ENCODE measurements at places on chromosomes 1 and 21.

DNA sequence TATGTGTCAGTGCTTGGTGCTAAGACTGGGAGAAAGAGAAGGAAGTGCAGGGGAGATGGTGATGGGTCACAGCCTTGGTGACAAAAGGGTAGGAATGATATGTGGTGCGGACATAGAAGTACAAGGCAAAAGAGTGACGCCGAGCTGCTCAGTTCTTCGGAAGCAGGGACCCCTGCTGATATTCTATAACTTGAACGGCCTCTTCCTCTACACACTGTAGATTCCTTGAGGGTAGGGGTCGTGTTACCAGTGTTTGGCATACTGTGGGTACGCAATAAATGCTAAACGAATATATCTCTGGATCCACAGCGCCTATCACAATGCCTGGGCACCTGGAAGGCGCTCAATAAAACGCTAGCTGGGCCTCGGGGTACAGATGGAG lies 488 bp downstream of the DBT start:
- DNase-seq = peak; percentile 7

- DNase-seq = no peak
Observed at GRCh38 chr1:42370876-42371549, 9.6 kb upstream of the RIMKLA start.

DNA sequence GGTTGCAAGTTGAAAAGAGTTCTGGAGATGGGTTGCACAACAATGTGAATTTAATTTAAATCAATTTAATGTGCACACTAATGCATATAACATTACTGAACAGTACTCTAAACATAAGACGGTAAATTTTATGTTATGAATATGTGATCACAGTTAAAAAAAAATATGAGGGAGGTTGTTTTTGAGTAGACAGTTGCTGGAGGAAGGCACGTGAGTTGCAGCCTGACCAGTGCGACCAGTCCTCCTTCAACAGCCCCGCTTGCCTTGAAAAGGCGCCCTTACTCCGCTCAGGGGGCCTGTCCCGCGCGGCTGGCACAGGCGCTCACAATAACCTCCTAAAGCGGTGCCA lies 322 bp upstream of the OLIG1 start:
- no peak for DNase-seq

DNA sequence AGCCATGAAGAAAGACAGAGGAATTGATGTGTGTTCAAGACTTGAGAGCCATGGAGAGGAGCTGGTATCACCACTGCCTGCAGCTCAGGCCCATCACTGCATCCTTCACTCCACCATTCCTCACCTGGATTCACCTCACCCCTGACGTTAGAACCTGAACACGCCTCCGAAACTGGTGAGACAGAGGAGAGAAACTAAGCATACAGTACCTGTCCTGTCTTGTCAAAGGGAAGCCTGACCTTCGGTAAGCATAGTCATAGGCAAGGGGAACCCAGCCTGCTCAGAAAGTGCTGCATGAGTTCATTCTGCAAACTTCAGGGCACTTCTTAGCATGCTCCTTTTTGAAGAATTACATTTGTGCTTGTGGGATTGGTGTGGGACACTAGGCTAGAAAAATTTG lies 425.8 kb downstream of the DSCAM start:
- no peak for DNase-seq

DNA sequence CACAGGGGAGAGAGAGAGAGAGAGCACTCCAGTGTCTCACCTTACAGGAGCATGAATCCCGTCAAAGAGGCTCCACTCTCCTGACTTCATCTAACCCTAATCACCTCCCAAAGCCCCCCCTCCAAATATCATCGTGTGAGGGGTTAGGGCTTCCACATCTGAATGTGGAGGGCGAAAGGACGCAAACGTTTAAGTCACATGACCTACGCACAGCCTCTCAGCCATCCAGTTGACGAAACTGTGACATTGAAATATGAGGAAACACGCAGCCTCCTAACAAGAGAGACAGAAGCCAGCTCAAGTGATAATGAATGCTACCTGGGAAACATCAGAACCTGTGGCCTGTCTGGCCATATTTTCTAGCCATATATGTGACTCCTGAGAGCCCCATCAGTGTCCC lies 63.7 kb downstream of the MATN1 start:
- DNase-seq = no peak

- no peak for DNase-seq
Observed at GRCh38 chr1:66326867-66327266, 207.1 kb upstream of the SGIP1 start.

DNA sequence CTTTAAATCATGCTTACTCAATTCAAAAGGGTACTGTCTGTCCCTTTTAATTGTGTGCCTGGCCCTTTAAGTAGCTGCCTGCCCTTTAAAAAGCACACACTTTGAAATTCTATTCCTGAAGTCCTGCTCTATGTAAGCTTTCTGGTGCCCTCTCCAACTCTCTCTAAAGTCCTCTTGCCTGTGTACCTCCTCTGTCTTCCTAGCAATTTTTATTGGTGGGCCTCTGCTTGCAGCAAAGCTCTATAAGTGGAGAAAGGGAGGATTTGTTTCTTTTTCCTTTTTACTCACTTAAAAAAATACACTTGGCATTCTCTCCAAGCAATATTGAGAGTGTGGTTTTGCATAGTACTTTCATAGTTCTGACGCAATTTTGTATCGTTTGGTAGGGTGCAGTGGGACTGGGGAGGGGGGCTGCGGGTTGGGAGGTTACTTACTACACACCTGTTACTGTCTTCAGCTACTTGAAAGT lies 135.4 kb downstream of the LMO4 start:
- no peak for DNase-seq

DNA sequence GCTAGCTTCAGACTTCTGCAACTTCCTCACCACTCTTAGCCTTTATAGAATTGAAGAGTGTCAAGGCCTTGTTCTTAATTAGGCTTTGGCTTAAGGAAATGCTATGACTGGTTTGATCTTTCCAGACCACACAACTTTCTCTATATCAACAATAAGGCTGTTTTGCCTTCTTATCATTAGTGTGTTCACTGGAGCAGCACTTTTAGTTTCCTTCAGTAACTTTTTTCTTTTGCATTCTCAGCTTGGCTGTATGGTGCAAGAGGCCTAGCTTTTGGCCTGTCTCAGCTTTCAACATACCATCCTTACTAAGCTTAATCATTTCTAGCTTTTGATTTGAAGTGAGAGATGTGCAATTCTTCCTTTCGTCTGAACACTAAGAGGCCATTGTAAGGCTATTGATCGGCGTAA lies 8.6 kb downstream of the PRKACB start:
- DNase-seq = no peak

DNA sequence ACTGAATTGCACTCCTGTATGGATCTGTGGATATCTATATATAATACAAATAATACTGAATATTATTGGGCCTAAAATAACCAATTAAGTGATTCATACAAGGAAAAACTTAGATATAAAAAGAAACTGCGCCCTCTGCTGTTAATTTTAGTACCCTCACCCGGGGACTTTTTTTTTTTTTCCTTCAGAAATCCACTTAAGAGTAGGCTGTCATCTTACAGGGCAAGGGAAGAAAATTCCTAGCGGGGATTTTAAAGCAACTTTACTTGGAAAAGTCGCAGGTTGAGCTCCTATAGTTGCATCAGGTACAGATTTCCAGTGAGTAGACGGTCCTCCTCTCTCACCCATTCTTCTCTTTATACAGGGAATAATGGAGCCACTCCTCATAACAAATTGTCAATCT lies 1.3 kb downstream of the NTNG1 start:
- peak; percentile 58 for DNase-seq

GRCh38 chr21:25508364-25508763 lies 98.9 kb downstream of the MRPL39 start:
- no peak for DNase-seq

GRCh38 chr21:39018730-39019129 lies 164.5 kb downstream of the PSMG1 start:
- no peak for DNase-seq

DNA sequence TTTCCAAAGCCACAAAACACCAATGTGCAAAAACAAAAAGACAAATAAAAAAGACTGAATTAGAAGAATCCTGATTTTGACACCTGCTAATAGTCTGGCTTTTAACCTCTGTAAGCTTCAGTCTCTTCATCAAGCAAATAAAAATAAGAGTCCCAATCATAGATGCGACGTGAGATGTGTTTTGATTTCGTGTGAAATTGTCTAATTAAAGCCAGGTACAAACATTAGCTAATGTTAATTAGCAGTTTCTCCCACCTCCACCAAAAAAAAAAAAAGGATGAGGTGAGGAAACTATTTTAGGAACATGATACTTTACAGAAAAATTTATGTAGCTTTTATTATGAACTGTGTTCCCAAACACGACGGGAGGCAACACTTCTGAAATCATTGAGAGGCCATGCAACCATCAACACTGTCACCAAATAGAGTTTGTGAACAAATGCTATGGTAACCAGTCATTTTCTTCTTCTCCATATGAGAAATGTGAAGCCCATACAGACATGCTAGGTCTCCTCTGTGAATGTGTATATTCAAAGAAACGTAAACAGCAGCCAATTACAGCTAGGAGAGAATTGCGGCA lies 6.7 kb upstream of the EVI5 start:
- peak; percentile 21 for DNase-seq

GRCh38 chr21:29157080-29157479 lies 26.6 kb downstream of the MAP3K7CL start:
- DNase-seq = no peak

GRCh38 chr1:40423264-40423642 lies 27.0 kb upstream of the ZFP69B start:
- DNase-seq = no peak

- DNase-seq = no peak
Observed at GRCh38 chr1:195768377-195768776, 839.9 kb downstream of the KCNT2 start.

DNA sequence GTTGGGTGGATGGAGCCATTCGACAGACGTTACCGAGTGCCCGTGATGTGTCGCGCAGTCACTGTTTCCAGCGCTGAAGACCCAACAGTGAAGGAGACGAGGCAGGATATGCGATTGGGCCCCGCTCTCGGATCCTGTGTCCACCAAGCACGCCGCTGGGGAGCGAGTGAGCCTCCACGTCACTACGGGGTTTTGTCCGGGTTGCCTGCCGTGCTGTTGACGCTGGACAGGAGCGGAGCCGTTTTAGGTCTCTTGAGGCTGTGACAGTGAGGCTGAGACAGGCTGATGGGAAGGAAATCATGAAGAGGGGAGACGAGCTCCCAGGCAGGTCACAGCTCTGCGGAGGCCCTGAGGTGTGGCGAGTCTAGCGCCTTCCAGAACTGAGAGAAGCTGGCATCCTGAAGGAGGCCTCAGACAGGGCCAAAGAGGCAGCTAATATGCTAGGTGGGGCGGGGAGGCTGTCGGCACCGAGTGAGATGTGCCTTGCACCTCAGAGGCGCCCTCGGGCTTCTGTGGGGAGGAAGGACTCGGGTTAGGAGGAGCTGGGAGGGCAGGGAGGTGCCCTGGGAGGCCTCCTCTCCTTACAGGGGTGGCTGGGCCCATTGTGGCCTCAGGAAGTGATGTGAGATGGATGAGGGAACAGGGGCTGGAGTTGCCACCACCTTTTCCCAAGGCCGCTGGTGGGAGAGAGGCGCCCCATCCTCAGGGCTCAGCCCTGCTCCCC lies 196.0 kb upstream of the TMEM51 start:
- no peak for DNase-seq

DNA sequence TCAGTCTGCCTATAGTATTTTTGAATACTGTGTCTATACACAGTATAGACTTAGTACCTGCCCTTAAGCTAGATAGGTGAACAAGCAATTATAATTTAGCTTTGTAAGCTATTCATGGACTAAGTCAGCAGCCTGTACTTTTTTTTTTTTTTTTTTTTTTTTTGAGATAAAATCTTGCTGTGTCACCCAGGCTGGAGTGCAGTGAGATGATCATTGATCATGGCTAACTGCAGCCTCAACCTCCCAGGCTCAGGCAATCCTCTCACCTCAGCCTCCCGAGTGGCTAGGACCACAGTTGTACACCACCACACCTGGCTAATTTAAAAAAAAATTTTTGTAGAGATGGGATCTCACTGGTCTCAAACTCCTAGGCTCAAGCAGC lies 17.3 kb downstream of the ITSN1 start:
- no peak for DNase-seq

DNA sequence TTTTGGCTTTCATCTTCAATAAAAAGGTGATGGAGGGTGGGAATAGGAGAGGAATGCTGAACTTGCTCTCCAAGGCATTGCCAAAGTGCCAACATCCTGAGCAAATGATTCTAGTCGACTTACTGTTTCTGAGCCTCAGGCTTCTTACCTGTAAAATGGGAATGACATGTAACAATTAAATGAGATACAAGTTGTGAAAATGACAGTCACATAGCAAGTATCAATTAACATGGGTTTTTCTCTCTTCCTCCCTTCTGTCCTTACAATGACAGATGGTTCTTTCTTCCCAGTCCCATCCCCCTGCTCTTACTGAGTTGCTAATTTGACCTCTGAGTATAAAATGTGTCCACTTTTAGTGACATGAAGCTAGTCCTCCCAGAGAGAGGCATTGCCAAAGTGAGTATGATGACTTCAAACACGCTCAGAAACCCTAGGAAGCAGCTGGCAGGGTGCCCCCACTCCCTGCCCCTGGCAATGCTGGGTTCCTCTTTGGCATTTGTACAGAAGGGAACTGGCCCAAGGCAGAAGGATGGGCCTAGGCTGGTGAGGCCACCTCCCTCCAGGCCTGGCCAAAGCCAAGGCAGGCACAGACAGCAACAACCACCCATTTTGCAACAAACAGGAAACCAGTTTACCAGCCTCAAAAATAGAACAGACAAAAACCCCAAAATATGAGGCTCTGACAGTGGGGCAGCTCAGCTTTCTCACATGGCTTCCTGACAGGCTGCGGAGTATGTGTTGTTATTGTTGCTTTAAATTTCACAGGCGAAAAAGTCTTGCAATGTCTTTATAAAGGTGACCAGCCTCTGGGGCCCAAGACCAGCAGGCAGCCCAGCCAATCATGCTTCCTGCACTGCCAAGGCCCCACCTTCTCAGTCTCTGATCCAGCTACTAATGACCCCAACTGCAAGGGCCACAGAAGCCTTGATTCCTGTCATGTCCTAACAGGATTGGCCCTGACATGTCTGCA lies 115.9 kb downstream of the HIVEP3 start:
- peak; percentile 18 for DNase-seq

DNA sequence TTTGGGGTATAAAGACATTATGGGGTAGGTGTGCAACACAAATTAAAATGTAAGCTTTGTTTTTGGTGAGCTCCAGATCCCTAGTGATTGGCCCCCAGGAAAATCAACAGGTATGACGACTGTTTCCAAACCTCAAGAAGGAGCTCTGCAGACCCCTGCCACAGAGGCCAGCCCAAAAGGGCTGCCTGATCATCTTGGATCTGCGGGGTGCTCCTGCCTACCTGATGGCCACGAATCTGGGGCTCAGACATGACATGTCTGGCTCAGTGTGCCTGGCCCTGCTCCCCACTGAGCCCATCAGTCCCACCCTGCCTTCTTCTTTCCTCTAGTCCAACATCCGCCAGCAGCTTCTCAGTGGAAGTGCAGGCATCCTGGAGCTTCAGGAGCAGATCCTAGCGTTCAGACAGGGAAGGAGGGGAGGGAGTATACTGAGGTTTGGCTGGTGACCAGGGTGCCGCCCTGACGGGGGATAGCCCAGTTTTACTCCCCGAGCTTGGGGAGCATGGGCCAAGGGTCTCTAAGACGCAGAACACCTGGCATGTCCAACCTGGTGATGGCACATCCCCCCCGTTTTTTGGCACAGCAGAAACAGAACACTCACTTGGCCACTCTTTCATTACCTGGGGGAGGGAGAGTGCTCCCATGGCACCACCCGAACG lies 31.8 kb downstream of the ZNF496 start:
- DNase-seq = no peak
